ENCODE measurements at places on chromosomes 7 and 10.

DNA sequence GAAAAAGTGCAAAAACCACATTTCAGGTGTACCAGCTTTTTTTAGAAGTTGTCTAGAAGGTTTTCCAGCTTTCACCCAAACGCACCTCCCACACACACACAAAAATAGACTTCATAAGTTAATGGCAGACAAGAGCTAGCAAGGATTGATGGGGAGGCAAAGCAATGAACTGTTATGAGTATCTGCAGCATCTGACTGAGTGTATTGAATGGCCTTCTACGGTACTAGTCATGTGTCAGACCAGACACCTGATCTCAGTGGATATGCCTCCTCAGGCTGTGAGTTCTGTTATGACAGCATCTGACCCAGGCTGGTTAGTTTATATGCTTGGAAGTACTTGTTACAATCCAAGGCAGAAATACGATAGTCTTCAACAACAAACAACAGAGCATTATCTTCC, 406.1 kb upstream of the AUTS2 start:
- DNase-seq = no peak
- no peaks in the 10 kb centered on the region for H3K4me1 ChIP-seq
- no peak overlapping the region for H3K27ac ChIP-seq
- no peaks in the 10 kb centered on the region for H3K36me3 ChIP-seq
- no peak overlapping the region for H3K4me3 ChIP-seq

DNA sequence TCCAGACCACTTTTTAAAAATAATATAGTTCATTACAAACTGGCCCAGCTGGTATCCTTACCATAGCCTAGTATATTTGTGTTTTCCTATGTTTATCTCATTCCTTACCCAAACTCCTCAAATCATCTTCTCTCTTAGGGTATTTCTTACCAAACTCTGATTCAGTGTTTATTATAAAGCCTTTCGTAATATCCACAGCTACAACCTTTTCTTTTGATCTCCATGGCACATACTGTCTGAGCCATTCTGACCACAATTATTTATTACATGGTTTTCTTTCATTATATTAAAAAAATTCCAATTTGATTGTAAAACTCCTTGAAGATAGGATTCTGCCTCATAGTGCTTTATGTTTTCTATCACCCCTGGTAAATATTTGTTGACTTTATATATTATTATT, 94.2 kb downstream of the LRMDA start:
- no peaks in the 10 kb centered on the region for H3K4me1 ChIP-seq
- no peak overlapping the region for H3K27ac ChIP-seq
- H3K27me3 ChIP-seq = no peaks in the 10 kb centered on the region

DNA sequence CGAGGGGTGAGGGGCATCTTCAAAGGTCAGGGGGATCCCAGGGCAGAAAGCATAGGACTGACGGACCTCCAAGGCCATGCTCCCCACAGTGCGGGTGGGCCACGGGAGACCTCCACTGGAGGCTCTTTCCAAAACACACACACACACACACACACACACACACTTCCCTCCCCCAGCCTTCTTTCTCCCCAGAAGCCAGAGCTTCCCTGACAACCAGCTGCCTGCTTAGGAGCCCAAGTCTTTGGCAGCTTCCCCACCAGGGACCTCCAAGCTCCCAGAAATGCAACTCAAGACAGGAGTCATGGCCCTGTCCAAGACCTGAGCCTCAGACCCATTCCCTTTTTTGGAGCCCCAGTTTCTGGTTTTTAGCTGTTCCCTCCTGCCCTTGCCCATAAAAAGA, 710 bp upstream of the C10orf105 start:
- DNase-seq = no peak
- H3K27me3 ChIP-seq = no peaks in the 10 kb centered on the region
- H3K4me1 ChIP-seq = peaks cover 18% of the 10 kb centered on the region
- H3K4me3 ChIP-seq = no peak overlapping the region

DNA sequence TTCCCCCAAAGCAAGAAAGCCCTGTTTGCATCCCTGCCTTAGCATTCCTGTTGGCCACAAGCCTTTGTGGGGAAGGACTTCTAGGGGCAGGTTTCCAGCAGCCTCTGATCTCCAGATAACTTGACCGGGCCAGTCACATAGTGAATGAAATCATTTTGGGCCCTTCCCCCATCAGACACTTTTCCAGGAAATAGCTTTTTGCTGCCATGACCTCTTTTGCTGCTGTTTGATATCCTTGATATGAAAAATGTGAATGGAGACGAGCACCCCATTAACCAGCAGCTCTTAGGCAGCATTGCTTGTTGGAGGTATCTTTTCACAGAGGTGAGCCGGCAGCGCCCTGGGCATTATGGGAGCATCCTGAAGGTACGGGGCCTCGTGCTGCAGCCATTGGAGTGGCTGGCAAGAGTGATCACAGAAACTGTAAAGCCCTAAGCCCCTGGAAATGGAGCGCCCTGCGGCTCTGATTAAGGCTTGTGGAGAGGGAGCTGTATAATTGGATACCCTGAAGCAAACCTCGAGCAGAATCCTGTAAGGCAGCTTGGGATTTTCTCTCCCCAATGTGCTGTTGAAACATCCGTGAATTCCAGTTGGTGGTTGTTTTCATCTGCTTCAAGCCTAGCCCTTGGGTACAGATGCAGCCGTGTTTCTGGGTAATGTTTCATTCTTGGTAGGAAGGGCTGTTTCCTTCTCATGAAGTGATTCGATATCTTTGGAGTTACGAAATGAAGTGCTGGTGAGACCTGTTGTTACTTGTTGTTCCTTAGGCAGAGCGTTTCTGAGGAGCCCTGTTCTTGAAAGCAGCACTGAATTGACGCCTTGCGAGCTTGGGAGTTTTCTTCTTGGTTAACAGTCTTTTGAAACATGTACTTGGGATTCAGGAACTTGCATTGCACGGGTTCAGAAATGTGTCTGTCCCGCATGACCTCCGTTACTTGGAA, 179.0 kb downstream of the PTEN start:
- H3K27me3 ChIP-seq = no peaks in the 10 kb centered on the region
- H3K4me3 ChIP-seq = peak overlapping the region; percentile 25
- peak overlapping the region; percentile 65 for H3K27ac ChIP-seq

- peaks cover 13% of the 10 kb centered on the region for H3K4me1 ChIP-seq
- no peaks in the 10 kb centered on the region for H3K36me3 ChIP-seq
- no peak overlapping the region for H3K4me3 ChIP-seq
- H3K27me3 ChIP-seq = peaks cover 16% of the 10 kb centered on the region
- DNase-seq = no peak
- H3K27ac ChIP-seq = no peak overlapping the region
These were observed 20.9 kb upstream of the GRIFIN start for GRCh38 chr7:2497065-2497464.

DNA sequence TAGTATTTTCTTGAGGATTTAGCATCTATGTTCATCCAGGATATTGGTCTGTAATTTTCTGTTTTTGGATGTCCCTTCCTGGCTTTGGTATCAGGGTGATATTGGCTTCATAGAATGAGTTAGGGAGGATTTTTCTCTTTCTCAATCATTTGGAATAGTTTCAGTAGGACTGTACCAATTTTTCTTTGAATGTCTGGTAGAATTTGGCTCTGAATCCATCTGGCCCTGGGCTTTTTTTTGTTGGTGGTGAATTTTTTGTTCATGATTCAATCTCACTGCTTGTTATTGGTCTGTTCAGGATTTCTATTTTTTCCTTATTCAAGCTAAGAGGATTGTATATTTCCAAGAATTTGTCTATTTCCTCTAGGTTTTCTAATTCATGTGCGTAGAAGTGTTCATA, 192.7 kb downstream of the KIF20B start:
- no peaks in the 10 kb centered on the region for H3K36me3 ChIP-seq
- no peak overlapping the region for H3K27ac ChIP-seq
- H3K4me3 ChIP-seq = no peak overlapping the region
- no peaks in the 10 kb centered on the region for H3K4me1 ChIP-seq
- H3K27me3 ChIP-seq = no peaks in the 10 kb centered on the region
- DNase-seq = no peak
